ENCODE measurements at places on chromosomes 16 and 17.

GRCh38 chr16:768428-768827 lies 7.9 kb downstream of the MSLN start:
- no peak for DNase-seq

- no peak for DNase-seq
Observed at GRCh38 chr17:32962320-32962711, 29.3 kb upstream of the SPACA3 start.

- DNase-seq = no peak
Observed at GRCh38 chr16:48232493-48233040, 11.5 kb upstream of the LONP2 start.

- no peak for DNase-seq
Observed at GRCh38 chr17:61208301-61209105, 191.1 kb upstream of the TBX2 start.

DNA sequence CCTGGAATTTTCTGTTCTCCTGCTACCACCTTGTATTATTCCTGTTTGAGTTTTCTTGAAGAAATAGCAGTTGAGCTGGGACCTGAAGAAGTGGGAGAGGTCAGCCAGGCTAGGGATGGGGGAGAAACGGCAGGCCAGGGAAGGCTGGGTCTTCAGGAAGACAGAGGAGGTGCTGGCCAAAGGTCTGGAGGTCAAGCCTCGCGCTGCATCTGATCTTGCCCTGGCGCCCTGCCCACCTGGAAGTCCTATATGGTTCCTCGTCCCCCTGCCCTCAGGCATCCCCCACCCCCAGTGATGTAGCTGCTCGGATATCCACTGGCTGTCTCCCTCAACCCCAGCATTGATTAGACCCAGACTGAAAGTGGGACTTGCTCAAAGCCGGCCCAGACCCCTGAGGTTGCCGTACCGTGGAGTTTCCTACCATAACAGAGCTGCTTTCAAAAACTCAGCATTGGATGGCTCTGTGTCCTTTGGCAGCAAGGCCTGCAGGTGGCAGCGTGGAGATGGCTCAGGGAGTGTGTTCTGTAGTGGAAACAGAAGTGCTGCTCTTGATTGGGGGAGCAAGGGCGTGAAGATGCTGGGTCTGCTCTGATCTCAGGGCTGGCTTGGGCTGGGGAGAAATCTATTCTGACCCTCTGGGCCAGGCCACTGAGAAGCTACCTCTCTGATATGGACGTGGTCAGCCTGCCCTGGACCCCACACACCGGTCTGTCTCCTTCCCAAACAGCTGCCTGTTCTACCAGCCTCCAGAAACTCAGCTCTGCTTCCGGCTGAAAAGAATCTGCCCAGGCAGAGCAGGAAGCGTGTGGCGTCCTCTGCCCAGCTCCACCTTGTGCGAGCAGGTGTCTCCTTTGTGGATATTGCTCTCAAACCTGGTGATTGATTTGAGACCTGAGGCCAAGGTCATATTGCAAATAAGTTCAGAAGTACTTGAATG lies 107.0 kb upstream of the CACNG5 start:
- peak; percentile 17 for DNase-seq

- DNase-seq = peak; percentile 79
Observed at GRCh38 chr16:57485916-57486857, at the start of gene DOK4. Gene DOK4, minus strand, starts transcription at chr16:57486493. Its CDS starts 6,986 bp downstream, at chr16:57479507.

GRCh38 chr17:63693411-63694113 lies 6.4 kb downstream of the LIMD2 start:
- DNase-seq = no peak

GRCh38 chr17:73624496-73624988 lies 19.7 kb downstream of the SDK2 start:
- no peak for DNase-seq

- no peak for DNase-seq
Observed at GRCh38 chr17:68418876-68419275, 38.4 kb downstream of the WIPI1 start.

GRCh38 chr17:59260722-59261121 lies 40.4 kb downstream of the GDPD1 start:
- DNase-seq = no peak

DNA sequence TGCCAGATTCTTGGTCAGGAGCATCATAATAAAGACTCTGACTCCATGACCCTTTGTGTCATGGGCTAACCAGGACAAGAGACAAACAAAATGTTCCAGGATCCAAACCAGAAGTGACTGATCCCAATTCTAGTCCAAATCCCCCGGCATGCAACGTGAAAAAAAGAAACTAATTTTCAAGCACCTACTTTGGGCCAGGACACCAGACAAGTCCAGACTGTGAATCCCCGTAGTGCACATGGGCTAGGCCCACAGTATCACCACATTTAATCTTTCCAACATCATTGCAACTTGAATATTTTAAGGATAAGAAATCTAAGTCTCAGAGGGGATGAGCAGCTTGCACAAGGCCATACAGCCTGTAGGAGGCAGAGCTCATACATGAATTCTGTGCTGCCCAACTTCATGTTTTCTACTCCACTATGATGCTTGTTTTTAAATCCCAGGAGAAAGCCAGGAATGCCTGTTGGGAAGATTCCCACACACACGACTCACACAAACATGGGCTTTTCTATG lies 365.7 kb downstream of the NPIPA8 start:
- no peak for DNase-seq

GRCh38 chr17:67733449-67733848 lies 15.7 kb downstream of the NOL11 start:
- no peak for DNase-seq

DNA sequence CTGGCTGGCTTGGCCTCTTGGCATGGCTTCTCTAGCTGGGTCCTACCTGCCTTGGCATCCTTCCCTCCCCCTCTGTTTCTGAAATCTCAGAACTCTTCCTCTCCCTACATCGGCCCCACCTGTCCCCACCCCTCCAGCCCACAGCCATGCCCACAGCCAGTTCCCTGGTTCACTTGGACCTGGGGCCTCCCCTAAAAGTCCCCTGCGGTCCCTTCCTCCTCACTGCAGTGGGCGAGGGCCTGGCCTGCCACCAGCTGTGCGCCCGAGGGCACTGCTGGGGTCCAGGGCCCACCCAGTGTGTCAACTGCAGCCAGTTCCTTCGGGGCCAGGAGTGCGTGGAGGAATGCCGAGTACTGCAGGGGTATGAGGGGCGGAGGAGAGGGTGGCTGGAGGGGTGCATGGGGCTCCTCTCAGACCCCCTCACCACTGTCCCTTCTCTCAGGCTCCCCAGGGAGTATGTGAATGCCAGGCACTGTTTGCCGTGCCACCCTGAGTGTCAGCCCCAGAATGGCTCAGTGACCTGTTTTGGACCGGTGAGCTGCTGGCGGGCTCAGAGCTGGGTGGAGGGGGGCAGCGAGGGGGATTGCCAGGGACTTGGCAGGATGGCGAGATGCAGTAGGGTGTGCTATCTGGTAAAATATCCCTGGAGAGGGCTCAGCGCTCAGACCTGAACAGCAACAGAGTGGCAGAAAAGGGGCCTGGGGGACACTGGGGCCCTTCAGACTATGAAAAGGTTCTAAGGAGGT lies 14.1 kb downstream of the MIEN1 start:
- no peak for DNase-seq

- DNase-seq = no peak
Observed at GRCh38 chr17:70499067-70499786, 329.9 kb downstream of the KCNJ2 start.

DNA sequence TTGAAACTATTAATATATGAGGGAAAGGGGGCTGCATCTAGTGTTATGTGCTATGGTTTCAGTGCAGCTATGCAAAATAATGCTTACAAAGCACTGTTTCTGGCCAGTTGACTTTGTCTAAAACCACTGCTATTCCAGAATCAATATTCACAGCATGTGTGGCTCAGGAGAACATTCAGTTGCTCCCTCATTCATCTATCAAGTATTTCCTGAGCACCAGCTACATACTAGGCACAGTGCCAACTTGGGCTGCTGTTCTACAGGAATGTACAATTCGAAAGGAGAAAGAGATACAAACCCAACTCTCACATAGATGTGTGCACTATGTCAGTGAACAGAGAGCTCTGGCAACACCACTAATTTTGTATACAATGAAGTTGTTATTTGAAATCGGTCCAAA lies 183.0 kb downstream of the PHKB start:
- no peak for DNase-seq

DNA sequence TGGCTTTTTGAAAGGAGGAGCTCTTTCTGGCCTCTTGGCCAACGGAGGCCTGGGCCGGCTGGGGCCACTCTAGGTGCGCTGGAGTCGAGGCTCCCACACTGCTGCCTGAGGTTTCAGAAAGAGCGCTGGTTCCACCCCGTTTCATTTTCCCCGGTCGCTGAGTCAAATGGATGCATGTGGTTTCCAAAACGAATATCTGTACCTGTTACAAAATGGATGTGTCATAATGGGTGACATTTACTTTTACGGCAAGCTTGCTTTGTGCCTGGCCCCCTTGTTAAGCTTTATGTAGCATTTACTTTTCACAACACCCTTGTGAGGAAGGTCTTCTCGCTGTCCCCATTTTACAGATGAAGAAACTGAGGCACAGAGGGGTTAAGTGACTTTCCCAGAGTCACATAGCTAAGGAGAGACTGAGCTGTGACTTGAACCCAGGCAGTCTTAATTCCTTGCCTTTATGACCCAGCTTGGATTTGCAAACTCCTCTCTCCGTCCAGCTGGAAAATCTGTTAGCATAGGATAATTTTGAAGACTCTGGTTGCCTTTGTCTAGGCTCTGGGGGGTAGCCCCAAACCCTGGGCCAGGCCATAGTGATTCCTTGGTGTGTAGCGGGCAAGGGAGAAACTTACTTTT lies 10.6 kb downstream of the KSR1 start:
- peak; percentile 54 for DNase-seq

GRCh38 chr16:78789561-78789960 lies 690.1 kb downstream of the WWOX start:
- DNase-seq = no peak

DNA sequence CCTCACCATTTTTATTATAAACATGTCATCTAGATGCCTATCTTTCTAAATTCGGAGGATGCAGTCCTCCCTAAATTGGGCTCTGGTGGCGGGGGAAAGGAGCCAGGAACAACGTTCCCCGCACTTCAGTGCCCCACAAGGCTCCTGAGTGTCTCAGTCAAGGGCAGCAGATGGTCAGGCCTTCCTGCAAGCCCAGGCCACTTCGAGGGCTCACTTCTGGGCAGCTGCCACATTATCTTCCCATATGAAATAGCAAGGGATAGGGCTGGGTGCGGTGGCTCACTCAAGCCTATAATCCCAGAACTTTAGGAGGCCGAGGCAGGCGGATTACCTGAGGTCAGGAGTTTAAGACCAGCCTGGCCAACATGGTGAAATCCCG lies 32.3 kb downstream of the FBXO31 start:
- no peak for DNase-seq

DNA sequence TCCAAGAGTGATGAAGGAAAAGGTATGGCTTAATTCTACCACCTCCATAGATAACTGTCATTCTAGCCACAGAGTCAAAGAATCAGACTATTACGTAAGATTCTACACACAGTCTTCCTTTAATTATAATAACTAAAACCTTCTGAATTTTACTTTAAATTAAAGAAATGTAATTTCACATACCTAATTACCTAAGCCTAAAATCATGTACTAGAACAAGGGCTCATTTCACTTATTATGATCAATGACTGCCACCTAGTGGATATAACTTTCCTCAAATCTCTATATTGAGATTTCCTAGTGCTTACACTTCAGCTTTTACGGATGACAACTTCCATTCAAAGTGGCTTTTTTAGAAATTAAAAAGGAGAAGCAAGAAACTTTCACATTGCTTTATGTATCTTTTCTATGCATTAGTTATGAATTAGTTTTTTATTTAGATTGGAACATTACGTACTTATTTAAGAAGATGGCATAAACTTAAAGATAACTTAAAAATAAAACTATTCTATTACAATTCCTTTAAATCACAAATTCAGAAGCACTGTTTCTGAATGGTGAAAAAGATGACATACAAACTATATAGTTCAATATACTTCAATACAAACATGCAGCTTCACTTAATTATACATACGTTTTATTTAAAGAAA lies 18.2 kb upstream of the ABCA10 start:
- DNase-seq = no peak

DNA sequence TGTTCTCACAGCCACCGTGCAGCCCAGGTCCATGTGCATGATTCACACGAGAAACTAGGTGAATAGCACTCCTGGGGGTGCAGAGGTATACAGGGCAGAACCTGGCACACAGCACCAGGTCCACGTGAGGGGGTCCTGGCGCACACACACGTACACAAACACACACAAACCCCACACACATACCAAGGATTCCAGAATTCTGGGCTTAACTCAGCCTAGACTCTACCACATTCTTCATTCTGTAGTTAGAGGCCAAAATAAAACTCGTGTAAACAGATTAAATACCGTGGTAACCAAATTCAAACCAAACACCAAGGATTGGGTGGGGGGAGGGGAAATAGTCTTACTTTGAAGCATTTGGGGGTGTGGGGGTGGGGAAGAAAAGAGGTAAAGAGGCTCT lies 58.5 kb downstream of the XYLT1 start:
- DNase-seq = no peak
